CD4-positive, alpha-beta T cell treated with Interferon gamma for 1 hour (primary cell): ENCODE measurements at places on chromosomes 7 and 10.
A peak's percentile ranks its signal among the peaks of the same experiment; 100 is the strongest.

GRCh38 chr10:17585016-17585415, 32.2 kb downstream of the HACD1 start:
- DNase-seq: no peak

GRCh38 chr10:43041422-43042342, 35.2 kb upstream of the RET start:
- DNase-seq: no peak

- DNase-seq: no peak
Measured at GRCh38 chr7:88071994-88072714, 138.1 kb downstream of the ADAM22 start.

GRCh38 chr7:100352984-100353684, 4.8 kb upstream of the PILRB start:
- DNase-seq: no peak

- DNase-seq: no peak
Measured at GRCh38 chr7:151884312-151885201, 7.6 kb upstream of the PRKAG2 start.

- DNase-seq: no peak
Measured at GRCh38 chr10:14712991-14713424, 61.7 kb downstream of the FAM107B start.

GRCh38 chr10:27558612-27559020, 54.5 kb downstream of the RAB18 start:
- peak; percentile 22 for DNase-seq

- DNase-seq: no peak
Measured at GRCh38 chr10:101940916-101941315, 97.3 kb upstream of the KCNIP2 start.

DNA sequence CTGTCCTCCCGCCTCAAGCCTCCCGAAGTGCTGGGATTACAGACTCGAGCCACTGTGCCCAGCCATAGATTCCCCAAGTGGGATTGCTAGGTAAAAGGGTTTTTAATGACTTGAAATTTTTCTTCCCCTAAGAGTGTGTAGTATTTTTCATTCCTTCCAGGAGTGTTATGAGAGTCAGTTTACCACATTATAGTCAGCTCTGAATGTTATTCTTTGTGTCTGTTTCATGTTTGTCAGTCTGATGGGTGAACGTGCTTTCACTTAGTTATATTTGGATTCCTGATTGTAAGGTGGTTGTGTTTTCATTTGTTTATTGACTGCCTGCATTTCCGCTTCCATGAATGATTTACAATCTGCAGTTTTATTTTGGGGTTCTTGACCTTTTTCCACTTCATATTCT, 6.3 kb downstream of the ZNF212 start:
- DNase-seq: no peak

DNA sequence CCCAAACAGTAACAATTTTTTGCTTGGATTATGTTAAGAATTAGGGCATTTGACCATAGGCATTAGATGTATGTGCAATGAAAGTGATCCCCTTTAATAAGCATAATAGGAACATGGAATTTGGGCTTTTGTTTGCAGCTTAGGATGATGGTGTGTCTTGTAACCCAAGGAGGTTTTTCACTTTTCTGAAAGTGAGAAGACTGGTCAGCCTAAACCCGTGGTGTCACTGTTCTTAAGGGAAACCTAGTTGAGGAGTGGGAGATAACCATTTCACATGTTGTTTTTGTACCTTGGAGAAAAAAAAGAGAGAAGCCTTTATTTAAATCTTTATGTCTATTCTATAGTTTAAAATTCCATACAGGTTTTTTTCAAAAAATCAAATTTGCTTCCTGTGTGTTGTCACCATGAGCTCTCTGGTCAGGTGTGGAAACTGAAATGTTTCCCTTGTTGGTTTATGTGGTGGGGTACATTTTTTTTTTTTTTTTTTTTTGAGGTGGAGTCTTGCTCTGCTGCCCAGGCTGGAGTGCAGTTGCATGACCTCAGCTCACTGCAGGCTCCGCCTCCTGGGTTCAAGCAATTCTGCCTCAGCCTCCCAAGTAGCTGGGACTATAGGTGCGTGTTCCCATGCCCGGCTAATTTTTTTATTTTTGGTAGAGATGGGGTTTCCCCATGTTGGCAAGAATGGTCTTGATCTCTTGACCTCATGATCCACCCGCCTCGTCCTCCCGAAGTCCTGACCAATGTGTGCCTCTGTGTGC, 7.7 kb downstream of the CCM2 start:
- peak; percentile 29 for DNase-seq

DNA sequence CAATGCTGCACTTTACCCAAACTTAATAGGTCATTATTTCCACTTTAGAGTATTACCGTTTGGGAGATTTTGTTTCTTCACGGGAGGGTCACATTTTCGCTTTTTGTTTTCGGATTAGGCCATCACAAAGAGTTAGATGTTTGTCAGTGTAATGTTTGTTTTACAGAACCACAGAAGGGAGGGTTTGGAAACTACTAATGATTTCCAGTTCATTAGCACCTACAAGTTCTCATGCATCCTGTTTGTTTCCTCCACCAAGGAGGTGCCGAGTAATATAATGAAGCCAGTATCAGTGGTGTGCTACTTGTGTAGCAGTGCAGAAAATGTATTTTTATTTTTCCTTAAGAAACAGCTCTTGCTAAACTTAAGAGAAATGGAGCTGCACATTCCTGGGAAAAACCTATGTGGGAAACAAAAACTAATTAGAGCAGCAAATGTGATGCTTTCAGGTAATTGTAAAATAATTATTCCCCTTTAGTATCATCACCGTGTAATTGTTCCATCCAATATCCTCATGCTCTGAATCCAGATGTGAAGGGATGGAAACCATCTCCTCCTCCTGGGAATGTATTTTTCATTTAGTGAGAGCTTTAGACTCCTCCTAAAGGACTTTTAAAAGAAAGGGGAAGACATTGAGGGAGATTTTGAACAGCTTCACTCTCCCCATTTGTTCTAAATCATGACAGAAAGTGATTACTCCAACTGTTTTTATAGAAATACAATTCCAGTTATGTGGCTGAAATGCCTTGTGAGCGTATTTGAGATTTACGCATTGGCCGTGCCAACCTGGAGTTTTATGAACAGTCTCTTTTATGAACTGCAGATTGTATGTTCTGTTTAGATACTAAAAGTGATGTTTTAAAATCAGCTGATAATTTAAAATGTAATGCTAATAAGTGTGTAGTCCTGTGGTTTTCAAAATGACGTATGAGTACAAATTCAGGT, 5.6 kb downstream of the CELF2 start:
- no peak for DNase-seq

GRCh38 chr7:1112625-1113547, 25.0 kb downstream of the GPER1 start:
- no peak for DNase-seq

- DNase-seq: no peak
Measured at GRCh38 chr10:33353334-33353733, 18.9 kb upstream of the NRP1 start.

DNA sequence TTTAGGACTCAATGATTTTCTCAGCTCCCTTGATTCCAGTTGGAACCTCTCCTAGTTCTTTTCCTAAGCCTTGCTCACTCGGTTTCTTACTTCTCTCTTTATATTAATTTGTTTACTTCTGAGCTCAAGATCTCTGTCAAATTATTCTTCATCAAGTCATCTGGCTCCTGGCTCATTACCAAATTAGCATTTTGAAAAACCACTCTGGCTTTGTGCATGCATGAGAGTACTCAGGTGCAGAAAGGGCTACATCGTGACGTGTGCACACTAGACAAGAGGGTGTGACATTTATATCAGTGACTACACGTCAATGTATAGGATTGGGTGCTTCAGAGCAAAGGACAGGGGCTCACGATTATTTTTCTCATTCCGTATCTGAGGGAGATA, 645.7 kb upstream of the DPP6 start:
- no peak for DNase-seq

- DNase-seq: no peak
Measured at GRCh38 chr10:71538608-71539260, 142.0 kb downstream of the CDH23 start.

DNA sequence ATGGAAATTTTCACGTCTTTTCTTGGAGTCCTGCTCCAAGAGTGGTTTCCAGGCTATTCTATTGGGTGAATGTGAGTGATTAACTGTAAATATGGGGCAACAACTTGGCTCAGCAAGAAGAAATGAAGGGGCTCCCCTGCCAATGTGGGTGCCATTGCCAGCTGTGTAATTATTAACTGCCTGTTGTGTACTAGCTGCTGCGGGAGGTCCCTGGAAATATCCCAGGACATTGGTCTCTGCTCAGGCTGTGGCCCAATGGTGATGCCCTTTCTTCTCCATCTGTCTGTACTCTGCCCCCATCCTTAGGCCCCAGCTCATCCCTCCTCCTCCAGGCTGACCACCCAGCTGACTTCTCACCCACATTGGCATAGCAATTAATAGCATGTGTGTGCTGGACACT, 29.4 kb downstream of the NPTX2 start:
- DNase-seq: no peak

- no peak for DNase-seq
Measured at GRCh38 chr10:103145860-103146466, 47.1 kb downstream of the NT5C2 start.

- no peak for DNase-seq
Measured at GRCh38 chr10:31758495-31758894, 170.1 kb downstream of the ARHGAP12 start.

- DNase-seq: no peak
Measured at GRCh38 chr10:120980279-120981255, 129.4 kb downstream of the WDR11 start.

DNA sequence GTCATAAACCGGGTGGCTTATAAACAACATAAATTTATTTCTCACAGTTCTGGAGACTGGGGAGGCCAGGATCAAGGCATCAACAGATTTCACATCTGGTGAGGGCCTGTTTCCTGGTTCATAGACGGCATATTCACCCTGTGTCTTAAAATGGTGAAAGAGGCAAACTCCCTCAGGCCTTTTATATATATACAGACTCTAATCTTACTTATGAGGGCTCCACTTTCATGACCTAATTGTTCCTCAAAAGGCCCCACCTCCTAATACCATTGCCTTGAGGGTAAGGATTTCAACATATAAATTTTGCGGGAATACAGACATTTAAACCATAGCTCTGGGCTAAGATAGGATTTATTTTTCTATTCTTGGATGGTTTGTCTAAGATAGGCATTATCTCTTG, 187.2 kb downstream of the PPP1R3A start:
- DNase-seq: no peak

GRCh38 chr7:101479217-101479616, 116.5 kb downstream of the COL26A1 start:
- DNase-seq: no peak

DNA sequence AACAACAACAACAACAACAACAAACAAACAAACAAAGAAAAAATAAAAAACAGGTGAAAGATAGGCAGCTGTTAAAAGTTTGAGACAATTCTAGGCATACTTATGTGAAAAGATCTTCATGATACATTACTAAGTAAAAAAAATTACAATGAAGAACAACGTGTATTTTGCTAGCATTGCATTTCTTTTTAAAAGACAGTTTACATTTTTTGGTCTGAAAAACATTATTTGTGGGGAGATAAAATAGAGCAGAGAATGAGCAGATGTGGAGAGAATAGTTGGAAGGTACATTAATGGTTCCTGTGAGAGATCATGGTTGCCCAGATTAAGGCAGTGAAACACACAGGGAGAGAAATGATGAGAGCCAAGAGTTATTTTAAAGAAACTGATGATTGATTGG, 210.2 kb upstream of the MKLN1 start:
- DNase-seq: no peak

DNA sequence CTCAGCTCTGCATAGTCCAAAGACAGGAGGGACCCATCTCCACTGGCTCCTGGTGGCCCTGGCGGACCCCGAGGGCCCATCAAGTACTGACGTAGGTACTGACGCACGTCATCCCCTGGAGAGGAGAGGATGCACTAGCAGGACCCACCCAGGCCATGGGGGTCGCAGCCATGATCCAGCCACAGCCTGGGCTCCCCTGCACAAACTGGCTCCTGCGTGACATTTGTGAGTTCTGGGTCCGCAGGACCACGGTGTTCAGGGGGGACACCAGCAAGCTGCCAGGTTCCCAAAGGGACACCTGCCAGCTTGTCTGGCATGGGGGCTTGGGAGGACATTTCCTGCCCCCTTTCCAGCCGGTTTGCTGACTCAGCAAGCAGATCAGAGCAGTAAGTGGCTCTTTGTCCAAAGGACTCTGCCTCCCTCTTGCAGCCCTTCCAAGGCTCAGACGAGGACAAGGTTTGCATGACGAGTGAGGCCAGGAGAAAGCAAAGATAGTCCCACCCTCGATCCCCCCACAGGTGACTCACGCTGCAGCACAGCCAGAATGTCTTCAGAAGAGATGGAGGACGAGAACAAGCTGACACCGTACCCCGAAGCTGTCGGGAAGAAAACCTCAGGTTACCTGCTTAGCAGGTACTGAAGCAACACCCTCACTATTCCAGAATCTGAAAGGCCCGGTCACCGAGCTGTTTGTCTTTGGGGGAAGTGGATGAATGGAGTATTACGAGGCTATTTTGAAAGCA, 49.0 kb downstream of the COL17A1 start:
- no peak for DNase-seq

GRCh38 chr7:26167303-26167934, 15.4 kb downstream of the NFE2L3 start:
- DNase-seq: no peak

DNA sequence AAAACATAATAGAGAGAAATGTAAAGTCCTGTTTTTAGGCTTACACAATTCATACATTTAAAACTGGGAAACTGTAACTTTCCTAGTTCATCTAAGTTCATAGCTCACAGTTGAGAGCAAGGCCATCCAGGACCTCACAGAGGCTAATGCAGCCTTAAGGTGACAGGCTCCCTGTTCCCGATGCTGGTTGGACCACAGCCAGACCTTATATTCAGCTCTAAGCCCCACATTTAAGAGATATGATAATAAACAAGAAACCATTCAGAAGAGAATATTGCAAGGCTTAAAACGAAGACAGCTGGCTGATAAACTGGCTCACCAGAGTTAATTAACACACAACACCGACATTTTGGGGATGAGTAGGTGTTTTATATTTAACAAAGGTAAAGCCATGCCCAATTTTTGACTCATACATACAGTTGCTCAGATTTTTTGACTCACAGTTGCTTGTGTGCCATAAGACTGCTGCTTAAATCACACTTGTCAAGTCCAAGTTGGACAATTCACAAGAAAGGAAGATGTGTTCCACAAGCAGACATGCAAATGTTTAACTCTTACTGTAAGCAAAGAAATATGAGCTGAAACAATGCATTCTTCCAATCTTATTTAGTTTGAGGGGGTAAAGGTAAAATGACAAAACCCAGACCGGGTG, 41.1 kb upstream of the TMEM213 start:
- no peak for DNase-seq

DNA sequence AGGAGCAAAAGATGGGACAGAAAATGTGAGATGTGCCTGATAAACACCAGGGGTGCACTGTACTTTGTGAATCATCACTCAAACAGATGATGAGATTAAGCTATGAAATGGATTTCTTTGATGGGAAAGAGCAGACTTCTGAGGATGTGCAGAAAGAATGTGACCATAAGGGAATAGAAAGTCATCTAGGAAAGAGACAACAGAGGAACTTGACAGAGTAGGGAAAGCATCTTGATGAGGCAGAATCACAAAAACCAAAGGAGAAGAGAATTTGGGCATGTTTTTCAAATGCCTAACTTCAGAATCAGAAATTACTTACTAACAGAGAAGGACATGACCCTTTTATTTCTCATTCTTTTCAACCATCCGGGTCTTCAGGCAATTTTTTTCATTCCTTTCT, 82.4 kb upstream of the LRRTM3 start:
- DNase-seq: no peak
